Suppressor macrophage (primary cell): ENCODE measurements at places on chromosomes 1 and 21.
A peak's percentile ranks its signal among the peaks of the same experiment; 100 is the strongest.

DNA sequence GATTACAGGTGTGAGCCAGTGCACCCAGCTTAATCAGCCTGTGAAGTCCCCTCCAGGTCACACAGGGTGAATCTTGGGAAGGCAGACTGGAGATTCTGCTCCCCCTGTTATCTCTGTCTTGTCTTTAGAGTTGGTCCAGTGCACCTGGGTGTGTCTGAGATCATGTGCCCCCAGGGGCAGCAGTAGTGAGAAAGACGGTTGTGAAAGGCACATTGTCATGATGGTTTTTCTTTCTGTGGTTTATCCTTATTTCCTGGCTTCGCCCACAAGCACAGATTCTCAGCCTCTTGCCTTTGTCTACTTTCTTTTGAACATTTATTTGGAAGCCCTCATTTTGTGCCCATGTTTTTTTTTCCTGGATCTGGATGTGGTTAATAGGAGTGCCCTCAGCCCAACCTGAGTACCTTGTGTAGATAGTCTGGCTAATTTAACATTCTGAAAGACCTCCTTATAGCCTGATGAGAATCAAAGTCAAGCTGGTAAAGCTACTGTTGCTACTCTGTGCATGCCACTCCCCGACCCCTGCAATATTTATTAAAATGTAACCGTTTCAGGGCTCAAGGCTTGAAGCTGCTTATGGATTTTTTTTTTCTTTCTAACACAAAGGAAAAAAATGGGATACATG, 23.7 kb downstream of the UCK2 start:
- DNase-seq, result peak; percentile 43

DNA sequence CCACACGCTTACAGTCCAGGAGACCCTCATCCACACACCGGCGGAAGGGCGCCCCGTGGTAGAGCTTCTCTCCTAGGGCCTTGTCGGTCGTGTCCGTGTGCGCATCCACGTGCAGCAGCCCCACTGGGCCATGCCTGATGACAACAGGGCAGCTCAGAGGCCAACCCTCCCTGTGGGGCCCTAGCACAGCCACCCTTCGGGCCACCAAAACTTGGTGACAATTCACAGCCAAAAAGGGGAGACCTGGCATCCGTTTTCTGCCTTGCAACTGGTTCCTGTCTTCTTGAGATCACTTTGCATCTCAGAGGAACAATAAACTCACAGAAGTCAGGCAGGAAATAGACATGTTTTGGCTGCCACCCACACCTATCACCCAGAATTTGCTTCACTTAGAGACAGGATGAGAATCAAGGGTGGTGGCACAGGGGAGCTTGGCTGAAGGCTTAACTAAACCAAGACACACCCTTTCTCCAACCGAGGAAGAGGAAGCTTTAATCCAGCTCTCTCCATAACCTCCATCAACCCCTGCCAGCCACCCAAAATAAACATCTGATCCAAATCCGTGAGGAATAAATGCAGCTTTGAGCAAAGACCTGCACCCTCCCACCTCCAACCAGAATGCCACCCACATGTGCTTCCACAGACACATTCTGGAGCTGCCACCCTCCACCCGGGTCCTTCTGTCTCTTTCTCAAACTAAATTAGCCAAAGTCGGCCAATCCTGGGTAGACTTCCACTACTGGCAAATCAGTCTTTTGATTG, 5.7 kb downstream of the AGMAT start:
- no peak for DNase-seq

DNA sequence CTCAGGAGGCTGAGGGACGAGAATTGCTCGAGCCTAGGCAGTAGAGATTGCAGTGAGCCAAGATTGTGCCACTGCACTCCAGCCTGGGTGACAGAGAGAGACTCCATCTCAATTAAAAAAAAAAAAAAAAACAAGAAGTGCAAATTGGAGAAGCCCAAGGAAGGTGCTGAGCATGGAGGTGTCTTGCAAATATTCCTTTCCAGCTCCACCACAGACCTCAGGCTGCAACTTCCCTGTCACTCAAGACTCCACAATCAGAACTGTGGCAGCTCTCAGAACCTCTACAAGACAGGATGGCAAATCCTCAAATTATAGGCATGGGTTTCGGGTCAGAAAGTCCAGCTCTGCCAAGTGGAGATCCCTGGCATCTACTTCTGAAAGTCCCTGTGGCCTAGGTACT, 104.4 kb upstream of the TIAM1 start:
- DNase-seq, result peak; percentile 82

GRCh38 chr1:201584471-201585092, 45.7 kb downstream of the NAV1 start:
- DNase-seq, result peak; percentile 80

DNA sequence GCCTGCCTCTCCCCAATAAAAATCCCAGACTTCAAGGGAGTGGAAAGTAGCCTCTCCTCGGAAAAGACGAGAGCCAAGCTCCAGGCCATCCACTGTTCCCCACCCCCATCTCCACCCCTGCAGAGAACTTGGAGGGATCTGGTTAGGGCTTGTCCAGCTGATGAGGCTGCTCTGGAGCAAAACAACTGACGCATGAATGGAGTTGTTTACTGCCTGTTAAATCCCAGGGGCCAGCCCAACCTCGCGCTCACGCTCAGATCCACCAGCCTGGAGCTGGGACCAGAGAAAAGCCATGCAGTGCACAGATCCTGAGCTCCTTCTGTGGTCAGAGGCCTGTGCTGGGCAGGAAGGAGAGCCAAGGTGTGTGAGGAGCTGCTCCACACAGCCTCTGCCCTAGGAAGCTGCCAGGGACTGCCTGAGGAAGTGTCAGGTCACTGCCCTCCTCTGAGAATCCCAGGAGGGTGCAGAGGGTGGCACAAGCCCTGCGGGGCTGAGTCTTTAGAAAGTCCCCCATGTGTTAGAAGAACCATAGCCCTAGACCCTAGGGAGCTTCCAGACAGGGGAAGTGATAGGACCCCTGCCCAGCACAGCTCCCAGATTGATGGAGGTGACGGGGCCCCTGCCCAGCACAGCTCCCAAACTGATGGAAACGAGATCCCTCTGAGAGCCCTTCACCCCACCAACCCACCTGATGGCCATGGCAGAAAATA, 109.0 kb upstream of the IPO9 start:
- DNase-seq, result no peak

GRCh38 chr1:203985676-203986075, 87.2 kb upstream of the SOX13 start:
- no peak for DNase-seq

GRCh38 chr1:59323879-59324278, 27.0 kb downstream of the FGGY start:
- no peak for DNase-seq

DNA sequence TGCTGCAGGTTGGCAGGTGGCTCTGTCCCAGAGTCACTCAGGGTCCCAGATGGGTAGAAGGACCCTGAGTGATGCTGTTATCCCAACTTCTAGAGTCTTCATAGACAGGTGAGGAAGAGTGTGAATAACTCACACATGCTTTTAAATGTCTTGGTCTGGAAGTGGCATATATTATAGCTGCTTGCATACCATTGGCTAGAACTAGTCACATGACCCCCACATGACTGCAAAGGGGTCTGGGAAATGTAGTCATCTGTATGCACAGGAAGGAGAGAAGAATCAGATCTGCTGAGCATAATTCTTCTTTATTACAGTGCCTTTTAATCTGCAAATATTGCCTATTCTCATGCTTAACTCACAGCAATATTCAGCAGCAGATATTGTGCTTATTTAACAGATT, 28.2 kb upstream of the KLHDC7A start:
- DNase-seq, result peak; percentile 3

GRCh38 chr21:43362321-43362791, 64.6 kb downstream of the SIK1 start:
- peak; percentile 92 for DNase-seq

DNA sequence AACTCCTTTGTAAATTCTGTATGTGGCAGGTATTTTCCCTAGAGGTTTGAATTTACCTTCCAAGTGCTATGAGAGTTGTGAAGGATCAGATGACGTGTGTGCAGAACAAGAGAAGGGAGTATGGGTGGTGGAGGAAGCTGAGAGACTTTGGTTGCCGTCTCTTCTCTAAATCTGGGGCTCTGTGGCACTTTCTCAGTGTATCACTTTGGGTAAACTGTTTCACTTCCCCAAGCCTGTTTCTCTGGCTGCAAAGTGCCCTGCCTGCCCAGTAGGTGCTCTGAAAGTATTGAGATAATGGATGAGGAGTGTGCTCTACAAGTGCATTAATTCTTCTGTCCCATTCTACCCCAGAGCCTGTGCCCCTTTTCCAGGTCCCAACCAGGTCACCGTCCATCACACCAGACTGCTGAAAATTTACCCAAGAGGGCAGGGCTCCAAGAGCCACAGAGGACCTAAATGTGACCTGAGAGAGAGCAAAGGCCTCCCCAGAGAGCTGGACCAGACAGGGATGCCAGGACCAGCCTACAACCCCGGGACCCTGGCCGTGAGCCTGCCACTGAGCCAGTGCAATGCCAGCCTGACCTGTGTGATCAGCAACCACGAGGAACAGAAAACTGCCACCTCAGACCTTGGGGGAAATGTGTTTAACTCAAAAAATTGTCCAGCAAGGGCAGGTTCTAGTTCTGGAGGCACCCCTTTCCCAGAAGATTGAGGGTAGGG, 131.6 kb upstream of the ETV3 start:
- DNase-seq, result peak; percentile 29
